ENCODE measurements at places on chromosomes 7 and 10.
A peak's percentile ranks its signal among the peaks of the same experiment; 100 is the strongest.

DNA sequence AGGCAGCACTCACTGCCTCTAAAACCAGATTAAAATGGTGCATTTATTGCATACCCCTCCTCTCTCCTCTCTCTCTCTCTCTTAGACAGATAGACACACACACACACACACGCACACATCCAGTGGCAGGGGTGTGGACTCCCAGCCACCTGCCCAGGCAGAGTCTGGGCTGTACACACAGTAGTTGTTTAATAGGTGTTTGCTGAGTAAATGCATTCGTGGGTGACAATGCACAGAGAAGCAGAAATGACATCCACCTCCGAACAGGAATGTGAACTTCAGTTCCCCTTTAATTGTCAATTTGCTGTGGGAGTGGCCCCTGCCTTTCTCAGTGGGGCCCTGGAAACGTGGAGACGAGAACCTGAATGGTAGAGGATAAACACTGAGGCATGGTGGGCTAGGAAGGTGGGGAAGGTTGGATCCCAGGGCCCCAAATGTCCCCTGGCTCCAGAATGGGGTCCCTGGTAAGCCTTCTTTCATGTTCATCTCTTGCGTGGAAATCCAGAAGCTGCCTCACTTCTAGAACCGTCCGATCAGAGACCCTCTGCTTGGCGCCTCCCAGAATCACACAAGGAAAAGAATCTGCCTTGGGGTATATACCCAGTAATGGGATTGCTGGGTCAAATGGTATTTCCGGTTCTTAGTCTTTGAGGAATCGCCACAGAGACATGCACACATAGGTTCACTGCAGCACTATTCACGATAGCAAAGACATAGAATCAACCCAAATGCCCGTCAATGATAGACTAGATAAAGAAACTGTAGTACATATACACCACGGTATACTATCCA is 58.5 kb upstream of the ECHDC3 start:
- no peak for DNase-seq

- no peak for DNase-seq
Measured at GRCh38 chr7:100169147-100169850, 882 bp upstream of the GAL3ST4 start.

- DNase-seq: no peak
Measured at GRCh38 chr10:118776960-118777359, 22.2 kb upstream of the CACUL1 start.

- DNase-seq: no peak
Measured at GRCh38 chr10:1177936-1178335, 121.8 kb downstream of the WDR37 start.

- DNase-seq: no peak
Measured at GRCh38 chr10:75737580-75737949, 306.1 kb downstream of the LRMDA start.

DNA sequence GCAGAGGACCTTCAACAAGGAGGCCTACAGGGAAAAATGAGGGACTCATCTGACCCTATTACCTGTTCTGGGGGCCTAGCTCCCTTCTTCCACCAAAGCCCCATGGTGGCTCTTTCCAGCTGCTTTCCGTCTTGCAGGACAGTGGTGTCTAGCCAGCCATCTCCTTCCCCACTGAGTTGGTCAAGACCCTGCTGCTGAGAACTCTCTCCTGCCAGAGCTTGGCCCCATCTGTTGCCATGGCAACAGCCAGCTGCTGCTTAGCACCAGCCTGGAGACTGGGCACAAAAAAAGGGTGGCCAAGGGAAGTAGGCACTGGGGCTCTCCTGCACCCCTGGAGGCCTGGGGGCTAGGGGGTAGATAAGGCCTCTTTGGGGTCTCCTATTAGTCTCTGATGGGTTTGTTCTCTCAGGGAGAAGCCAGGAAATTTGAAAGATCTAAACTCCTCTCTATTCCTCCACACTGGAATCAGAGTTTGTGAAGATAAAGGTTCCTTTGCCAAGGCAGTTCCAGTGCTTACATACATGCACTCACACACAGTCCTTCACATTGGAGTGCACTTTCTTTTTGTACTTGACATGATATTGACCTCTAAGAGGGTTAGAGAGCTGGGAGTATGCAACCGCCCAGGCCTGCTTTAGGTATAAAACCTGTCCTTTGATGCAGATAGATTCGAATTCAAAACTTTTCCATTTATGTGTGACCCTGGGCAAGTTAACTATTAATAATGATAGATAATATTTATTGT is 15.8 kb downstream of the TSPAN33 start:
- peak; percentile 50 for DNase-seq

DNA sequence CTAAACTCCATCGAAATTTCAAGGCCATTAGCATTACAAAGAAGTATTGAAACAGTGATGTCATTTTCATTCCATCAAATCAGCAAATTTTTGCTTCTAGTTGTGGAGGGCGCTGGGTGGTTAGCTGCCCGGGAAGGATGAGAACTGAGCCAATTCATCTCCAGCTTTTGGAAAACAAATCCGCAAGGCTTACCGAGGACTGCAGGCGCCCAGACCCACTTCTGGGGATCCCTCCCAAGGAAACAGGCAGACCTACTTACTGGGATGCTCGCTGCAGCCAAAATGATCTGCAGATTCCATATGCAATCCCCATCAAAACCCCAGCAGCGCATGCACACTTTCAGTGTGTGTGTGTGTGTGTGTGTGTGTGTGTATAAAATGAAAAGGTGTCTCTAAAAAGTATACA is 19.2 kb downstream of the TNRC18 start:
- no peak for DNase-seq

DNA sequence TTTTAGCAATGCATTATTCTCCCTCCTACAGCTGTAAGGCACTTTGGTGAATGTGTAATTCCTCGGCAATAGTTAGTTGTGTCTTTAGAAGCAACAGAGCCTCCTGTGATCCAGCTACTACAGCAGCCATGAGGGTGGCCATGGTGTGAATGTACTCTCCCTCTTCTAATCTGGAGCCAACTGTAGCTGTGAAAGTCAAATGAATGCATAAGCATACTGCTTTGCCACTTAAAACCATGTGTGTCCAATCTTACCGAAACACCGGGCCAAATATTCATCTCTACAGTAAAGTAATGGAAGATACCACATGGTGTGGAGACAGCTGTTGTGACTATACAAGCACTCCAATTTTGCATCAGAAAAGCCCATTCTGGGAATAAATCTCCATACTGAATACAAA is 195.0 kb downstream of the DNAJC1 start:
- DNase-seq: no peak

GRCh38 chr7:80008039-80008438 is 126.6 kb upstream of the GNAI1 start:
- no peak for DNase-seq

- DNase-seq: no peak
Measured at GRCh38 chr7:8354503-8354902, 78.9 kb upstream of the NXPH1 start.

DNA sequence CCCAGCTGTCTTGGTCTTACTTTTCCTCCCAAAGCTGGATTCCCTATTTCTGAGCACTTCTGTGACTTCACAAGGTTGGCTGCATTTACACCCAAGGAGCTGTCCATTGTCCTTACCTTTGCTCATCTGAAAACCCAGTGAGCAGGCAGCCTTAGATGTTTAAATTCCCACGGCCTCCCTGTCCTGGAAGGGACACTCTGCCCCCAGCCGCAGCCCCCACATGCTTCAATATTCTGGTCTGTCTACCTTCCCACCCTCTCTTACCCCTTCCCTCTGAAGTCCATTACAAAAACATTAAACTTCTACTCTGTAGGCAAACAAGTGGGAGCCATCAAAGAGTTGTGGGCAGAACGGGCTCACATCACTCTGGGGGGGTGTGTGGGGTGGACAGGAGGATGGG is 73.8 kb upstream of the EFCAB10 start:
- DNase-seq: no peak

DNA sequence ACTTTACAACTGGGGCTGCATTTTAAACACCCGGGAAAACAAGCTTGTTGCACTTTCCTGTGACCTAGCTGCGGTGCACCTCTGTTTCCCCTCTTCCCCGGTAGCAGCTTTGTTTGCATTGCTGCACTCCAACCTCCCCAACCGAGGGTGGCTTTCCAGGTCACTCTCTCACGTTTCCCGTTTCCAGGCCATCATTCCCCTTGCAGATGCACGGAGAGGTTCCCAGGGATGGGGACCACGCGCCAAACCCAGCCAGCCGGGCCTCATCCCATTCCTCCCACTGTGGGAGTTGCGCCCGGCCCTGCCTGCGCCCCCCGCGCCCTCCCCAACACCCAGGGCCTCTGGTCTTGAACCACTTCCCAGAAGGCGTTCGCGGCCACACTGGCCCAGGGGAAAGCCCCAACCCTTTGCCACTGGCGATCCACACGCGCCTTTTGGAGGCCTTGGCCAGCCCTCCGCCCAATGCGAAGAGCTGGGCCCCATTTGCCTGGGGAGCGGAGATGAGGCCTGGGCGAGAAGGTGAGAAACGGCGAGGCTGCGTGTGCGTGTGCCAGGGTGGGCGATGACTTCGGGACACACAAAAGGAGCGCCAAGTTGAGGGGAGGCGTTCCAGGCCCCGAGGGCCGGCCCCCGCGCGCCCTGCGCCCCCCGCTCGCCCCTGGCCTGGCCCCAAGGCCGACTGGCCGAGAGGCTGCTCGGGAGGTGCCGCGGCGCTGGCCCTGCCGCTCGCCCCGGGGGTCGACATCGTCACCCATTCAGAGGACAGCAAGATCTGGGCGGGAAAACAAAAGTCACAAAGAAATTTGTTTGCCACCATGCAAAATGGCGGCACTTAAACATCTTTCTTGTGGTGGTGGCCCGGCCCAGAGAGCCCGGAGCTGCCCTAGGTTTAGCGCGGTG is 15.9 kb downstream of the SKIDA1 start:
- no peak for DNase-seq

- no peak for DNase-seq
Measured at GRCh38 chr7:43764807-43765491, 6.5 kb downstream of the BLVRA start.

All from H9 (cell line).